ENCODE measurements at places on chromosomes 1 and 21.
A peak's percentile ranks its signal among the peaks of the same experiment; 100 is the strongest.

DNA sequence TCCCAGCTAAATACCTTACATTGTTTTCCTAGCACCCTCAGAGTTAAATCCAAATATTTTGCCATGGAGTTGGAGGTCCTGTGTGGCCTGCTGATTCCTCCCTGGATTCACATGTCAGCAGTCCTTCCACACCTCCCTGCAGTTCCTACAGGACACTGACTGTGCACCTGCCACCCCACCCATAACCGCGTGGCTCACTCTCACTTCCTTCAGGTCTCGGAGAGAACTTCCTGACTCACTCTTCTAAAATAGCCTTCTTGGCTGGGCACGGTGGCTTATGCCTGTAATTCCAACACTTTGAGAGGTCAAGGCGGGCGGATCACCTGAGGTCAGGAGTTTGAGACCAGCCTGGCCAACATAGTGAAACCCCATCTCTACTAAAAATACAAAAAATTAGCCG is 8.4 kb upstream of the CAMTA1 start:
- DNase-seq: no peak

DNA sequence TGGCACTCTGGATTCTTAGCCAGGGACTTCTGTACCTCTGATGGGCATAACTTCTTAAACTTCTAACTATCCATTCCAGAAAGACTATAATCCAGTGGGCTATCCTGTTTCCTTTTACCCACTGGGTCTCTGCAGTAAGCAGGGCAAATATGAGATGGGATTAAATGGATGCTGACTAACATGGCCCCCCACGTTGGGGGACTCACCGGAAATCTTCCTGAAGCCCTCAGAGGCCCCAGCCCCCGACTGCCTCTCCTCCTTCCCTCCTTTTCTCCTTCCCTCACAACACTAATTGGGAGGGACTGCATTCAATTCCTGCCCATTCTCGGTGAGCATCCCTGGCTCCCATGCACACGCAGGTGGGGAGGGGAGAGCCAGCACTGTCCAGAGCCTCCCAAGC is 70.1 kb downstream of the SSBP3 start:
- no peak for DNase-seq

DNA sequence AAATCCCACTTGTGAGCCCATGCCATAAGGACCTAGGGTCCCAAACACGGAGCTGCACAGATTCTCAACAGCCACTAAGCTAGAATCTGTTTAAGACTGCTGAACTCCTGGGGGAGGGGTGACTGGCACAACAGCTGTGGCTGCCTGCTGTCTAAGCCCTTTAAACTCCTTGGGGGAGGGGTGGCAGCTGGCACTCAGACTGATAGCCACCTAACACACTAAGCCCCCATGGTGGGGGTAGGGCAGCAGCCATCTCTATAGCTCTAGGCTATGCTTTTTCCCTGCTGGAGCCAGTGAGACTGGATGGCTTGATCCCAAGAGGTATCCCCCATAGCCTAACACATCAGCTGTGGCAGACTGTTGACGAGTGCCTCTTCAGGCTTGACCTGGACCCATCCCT is 73.3 kb upstream of the FMO3 start:
- no peak for DNase-seq

GRCh38 chr1:172109359-172109758 is 268.1 kb downstream of the DNM3 start:
- no peak for DNase-seq

DNA sequence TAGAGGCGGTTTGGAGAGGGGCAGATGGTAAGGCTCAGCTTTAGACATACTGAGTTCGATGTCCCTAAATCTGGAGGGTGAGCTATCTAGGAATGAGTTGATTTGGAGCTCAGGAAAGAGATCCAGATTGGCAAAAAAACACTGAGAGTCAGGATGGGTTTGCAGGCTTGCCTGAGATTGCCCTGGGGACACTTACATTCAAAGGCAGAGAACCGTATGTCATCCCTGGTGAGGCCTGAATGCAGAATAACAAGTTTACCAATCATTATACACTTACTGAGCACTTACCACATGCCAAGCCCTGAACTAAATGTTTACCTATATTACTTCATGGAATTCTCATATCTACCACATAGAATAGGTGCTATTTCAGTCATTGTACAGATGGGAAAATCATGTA is 27.5 kb downstream of the TFAP2E start:
- no peak for DNase-seq

DNA sequence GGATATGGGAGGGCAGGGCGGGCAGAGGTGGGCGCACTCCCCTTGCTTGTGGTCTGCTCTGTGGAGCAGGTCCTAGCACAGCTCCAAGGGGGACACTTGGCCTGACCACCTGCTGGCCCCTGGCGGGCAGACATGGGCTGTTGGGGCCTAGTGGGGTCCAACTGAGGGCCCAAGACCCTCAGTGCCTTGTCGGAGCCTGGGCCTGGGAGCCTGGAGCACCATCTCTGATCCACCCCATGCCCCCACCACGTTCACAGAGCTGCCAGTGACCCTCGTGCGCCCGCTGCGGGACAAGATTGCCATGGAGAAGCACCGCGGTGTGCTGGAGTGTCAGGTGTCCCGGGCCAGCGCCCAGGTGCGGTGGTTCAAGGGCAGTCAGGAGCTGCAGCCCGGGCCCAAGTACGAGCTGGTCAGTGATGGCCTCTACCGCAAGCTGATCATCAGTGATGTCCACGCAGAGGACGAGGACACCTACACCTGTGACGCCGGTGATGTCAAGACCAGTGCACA is 70.6 kb downstream of the OBSCN start:
- no peak for DNase-seq

GRCh38 chr1:33624991-33625870 is 152.8 kb downstream of the ZSCAN20 start:
- DNase-seq: no peak

DNA sequence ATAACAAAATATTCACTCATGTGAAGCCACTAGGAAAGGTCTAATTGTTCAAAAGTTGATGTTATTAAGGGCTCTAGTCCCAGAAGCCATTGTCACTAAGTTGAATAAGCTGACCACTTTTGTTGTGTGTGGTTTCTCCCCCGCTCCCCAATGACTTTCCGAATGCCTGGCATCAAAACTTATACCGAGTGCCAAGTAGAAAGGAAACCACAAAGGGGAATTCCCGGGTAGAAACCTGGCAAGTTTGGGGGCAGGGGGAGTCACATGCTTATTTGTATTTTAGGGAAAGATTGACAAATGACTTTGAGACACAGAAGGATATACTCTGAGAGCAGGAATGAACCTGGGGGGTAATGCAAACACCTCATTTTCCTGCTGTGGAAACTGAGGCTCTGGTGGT is 154.1 kb downstream of the TGFBR3 start:
- no peak for DNase-seq

GRCh38 chr1:89607156-89607555 is 25.8 kb upstream of the LRRC8C start:
- no peak for DNase-seq

GRCh38 chr1:41810446-41810845 is 108.3 kb downstream of the HIVEP3 start:
- peak; percentile 29 for DNase-seq

DNA sequence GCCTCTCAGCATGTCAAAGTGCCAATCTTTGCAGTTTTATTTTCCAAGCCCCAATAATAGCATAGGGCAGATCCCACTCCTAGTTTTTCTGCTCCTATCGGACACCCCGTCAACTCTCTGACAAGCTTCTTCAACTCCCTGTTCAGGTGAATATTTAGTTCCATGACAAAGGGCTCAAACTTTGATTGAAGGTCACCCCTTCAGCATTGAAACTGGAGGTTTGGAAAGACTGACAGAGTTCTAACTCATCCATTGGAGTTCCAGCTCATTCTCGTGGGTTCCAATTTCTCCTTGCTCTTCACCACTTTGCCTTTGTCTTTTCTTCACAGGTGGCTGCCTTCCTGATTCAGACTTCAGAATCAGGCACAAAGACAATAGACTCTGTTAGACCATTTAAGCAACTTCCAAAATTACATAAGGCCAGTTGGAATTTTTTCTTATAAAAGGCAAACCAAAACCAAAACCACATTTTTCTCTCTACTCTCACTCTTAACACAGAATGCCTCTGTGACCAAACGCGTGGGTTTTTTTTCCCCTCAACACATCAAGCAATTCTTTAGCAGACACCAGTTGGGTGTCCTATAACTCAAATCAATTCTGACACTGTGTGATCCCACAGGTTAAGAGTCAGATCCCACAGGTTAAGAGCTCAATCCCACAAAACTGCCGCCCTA is 169.3 kb upstream of the USP25 start:
- DNase-seq: no peak

GRCh38 chr1:102942324-102942723 is 166.0 kb downstream of the COL11A1 start:
- no peak for DNase-seq

Measured in neural crest cell (in vitro differentiated cells).